ENCODE measurements at places on chromosomes 7 and 10.
A peak's percentile ranks its signal among the peaks of the same experiment; 100 is the strongest.

GRCh38 chr10:23951841-23952240 is 257.1 kb upstream of the KIAA1217 start:
- DNase-seq: no peak

DNA sequence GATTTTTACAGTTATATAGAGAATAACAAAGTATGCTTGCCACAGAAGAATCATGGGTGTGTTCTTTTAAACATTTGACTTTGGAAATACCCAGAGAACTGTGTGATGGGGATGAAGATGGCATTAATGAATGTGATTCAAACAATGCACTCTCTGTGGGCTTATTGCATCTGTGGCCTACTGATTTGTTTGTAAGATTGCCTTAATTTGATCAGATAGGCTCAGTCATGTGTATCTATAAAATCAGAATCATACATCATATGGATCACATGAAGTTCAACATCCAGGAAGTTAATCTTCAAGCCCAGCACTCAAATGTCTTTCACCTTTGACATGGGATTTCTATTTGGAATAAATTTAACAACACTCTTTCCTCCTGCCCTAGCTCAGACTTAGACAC is 410.9 kb downstream of the SUGCT start:
- no peak for DNase-seq

- no peak for DNase-seq
Observed at GRCh38 chr10:712089-712488, 22.6 kb upstream of the DIP2C start.

DNA sequence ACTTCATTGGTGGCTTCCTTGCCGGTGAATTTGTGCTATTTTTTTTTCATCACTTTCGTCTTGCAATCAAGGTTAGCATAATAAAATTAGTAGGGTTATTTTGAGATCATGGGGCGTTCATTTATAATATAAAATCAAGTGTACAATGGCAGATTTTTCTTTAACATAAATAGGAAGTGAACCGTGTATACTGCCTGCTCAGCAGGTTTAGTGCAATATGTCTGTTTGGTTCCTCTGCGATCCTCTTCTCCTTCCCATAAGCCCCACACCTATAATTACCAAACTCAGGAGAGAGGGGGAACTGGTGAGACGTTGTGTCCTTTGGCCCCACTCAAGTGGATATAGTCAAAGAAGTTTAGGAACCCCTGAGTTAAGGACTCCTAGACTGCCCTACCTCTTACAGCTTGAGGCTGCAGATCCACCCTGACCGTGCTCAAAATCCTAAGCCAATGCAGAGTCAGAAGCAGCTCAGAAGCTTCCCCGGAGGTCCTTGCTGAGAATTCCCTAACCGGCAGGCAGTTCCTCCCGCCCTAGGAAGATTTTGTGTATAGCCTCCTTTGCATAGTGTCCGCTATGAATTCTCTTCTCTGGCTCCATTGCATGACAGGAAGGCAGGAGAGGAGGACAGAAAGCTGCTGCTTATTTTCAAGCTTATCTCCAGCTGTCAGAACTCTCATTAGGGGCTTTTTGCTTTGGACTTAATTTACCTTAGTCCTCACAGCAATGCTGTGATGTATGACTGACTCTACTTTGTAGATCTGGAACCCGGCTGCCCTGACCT is 41.5 kb downstream of the PYROXD2 start:
- no peak for DNase-seq

DNA sequence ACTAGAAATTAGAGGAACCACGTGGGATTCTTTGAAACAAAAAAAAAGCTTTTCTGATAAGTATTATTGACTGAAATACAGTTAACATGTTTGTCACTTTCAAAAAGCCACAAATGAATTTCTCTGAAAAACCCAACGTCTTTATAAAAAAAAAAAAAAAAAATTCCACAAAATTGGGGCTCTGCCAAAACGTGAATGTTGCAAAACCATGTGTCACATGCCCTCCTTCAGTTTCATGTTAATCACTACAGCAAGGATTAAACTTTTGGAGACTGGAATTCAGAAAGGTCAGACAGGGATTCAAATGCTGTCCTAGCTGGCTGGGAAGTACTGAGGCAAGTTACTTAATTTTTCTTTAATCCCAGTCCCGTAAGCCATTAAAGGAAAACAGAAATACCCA is 278.0 kb upstream of the KLF14 start:
- no peak for DNase-seq

DNA sequence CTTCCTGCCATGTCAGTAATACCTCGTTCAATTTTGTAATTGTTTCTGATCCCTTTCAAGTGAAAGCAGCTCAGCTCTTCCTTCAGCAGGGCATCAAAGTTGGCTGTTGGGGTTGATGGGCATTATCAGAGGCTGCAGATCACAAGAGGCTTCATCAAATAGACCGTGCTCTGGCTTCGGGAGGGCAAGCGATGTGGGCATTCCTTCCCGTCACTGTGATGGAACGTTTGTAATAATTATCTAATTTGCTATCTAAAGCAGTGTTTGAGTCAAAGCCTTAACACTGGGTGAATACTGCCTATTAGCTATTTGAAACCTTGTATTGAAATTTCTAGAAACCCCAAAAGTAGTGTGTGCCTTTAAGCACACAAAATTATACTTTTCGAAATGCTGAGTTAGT is 170.1 kb downstream of the OTUD1 start:
- DNase-seq: no peak

GRCh38 chr10:79327090-79327457 is 20.2 kb upstream of the PPIF start:
- DNase-seq: no peak

- DNase-seq: no peak
Observed at GRCh38 chr7:46444256-46444655, 523.2 kb upstream of the IGFBP3 start.

DNA sequence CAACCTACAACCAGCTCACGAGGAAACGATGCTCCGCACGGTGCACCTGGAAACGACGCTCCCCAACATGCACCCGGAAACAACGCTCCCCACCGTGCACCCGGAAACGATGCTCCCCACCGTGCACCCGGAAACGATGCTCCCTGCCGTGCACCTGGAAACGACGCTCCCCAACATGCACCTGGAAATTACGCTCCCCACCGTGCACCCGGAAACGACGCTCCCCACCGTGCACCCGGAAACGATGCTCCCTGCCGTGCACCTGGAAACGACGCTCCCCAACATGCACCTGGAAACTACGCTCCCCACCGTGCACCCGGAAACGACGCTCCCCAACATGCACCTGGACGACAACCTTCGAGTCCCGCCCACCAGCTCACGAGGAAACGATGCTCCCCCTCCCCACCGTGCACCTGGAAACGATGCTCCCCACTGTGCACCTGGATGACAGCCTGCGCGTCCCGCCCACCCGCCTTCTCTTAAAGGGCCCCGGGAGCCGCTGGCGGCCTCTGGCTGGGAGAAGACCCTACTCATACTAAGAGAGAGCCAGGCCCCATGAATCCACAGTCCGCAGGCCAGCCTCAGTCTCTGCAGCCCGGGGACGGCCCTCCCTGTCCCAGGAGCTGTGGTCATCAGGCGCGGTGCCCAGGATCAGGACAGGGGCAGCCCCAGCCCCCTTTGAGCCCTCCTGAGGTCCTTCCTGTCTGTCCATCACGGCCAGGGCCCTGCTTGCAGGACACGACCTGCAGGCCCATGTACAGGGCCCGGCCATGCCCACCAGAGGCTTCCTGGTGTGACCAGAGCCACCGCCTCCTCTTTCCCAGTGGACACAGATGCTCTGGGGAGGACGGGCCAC is 98.3 kb downstream of the PDGFA start:
- DNase-seq: no peak

- peak; percentile 26 for DNase-seq
Observed at GRCh38 chr7:5282543-5283316, at the start of gene SLC29A4. TSS of gene SLC29A4 (plus strand) at chr7:5282943. CDS start at chr7:5287817, 4,874 bp downstream.

DNA sequence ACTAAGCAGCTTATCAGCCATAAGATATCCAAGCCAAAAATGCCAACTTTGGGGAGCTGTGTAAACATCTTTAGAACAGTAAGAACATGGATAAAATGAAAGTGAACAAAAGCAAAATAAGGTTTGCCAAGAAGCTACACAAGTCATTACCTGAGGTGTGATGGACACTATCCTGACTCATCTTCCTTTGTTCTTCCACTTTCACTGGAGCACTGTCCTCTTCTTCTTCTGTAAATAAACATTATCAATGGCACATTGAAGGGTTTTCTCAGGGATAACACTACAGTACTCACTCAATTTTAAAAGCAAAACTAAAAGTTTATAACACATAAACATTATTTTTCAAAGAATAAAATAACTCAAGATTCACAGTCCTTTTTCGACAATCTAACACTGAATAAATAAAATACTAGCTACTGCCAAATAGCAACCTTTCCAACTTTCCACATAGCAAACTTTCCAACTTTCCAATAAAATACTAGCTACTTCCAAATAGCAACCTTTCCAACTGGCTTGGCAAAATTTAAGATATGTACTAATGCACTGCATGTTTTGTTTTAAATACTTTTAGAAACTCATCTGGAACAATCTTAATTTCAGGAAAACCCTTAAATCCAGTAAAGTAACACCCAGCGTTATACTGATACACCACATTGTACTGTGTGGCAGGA is 174.1 kb downstream of the SKAP2 start:
- no peak for DNase-seq

DNA sequence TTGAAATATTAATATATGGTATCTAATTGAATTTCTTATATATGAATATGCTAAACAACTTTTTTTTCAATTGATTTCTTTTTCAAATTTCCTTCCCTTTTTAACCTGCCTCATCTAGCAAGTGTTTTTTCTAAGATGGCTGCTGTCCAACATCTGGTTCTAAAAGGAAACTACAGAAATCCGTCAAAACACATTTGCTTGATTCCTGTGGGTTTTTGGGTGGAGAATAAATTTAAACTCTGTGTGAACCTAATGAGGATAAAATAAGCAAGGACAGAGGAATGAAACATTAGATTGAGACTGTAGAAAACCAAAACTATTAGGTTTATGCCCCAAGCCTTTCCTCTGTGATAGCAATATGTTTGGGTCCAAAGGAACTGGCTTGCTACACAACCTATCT is 75.5 kb upstream of the STARD3NL start:
- no peak for DNase-seq

DNA sequence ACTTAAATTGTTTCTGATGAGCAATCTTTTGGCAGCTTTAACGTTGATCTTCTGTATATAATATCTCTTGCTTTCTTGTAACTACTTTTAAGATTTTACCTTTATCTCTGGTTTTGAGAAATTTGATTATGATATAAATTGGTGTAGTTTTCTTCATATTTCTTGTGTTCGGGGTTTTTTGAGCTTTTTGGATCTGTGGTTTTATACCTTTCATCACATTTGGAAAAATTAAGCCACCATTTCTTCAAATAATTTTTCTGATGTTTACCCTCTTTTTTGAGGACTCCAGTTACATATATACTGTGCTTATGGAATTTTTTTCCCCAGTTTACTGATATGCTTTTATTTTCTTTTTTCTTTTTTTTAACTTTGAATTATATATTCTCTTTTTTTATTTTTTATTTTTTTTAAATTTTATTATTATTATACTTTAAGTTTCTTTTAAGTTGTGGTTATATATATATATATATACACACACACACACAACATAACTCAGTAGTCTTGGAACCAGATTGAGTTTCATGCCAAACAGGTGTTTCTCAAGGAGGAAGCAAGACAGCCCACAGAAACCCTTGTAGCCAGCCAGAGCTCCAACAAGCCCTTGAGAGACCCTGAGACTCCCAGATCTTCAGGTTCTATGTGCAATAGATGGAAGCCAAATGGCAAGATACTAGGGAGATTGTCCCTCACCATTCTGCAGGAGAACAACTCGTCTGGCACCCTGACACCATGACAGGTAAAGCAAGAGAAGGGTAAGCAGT is 27.5 kb upstream of the NME8 start:
- no peak for DNase-seq

DNA sequence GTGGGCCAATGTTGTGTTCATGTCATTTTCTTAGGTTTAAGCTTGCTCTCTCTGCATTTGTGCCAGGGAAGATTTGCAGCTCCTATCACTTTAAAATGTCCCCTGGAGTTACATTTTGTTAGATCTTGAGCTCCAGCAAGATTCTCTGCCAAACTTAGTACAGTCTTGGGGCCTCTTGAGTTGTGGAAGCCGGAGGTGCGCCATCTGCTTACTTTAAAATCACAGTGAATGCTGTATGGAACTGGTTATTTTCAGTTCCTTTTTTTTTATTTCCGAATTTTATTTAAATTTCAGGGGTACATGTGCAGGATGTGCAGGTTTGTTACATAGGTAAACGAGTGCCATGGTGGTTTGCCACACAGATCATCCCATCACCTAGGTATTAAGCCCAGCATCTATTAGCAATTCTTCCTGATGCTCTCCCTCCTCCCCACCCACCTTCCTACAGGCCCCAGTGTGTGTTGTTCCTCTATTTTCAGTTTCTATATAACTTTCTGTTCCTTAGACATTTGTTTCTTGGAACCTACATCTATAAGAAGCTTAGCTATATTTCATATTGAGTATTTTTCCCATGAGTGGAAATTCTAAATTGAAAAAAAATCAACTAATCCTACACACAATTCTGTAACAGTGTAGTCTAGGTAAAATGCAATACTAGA is 114.4 kb upstream of the CREB5 start:
- no peak for DNase-seq

DNA sequence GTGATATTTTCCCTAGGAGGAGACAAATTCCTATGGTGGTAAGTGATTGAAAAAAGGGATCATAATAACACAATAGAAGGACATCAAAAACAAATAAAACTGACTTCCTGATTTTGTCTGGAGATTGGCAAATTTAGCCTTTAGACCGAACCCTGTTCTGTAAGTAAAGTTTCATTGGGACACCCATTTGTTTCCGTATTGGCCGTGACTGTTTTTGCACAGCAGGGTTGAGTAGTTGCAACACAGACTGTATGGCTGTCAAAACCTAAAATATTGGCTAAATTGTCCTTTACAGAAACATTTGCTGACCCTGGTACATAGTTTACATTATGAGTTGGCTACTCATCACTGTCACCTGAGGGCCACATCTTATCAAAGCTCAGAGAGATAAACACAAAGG is 168.6 kb downstream of the PRKCQ start:
- DNase-seq: no peak

DNA sequence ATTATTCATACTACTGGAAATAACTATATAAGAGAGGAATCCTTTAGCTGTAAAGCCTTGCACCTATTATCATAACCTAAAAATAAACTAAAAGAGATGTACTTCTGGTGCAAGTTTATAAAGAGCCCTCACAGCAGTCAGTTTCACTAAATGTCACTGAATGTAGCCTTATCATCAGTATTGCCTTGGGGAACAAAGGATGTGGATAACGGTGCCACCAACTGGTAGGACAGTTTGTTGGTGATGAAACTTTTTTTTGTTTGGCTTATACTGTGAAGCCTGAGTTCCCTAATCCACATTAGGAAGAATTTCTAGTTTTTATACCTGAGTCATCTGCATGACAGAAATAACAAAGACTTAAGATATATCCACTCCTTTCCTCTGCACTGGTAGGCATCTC is 117.9 kb upstream of the COL1A2 start:
- DNase-seq: no peak

GRCh38 chr7:138097064-138097741 is 20.9 kb downstream of the AKR1D1 start:
- DNase-seq: no peak
